Adipocyte (in vitro differentiated cells): ENCODE measurements at places on chromosomes 1 and 21.

DNA sequence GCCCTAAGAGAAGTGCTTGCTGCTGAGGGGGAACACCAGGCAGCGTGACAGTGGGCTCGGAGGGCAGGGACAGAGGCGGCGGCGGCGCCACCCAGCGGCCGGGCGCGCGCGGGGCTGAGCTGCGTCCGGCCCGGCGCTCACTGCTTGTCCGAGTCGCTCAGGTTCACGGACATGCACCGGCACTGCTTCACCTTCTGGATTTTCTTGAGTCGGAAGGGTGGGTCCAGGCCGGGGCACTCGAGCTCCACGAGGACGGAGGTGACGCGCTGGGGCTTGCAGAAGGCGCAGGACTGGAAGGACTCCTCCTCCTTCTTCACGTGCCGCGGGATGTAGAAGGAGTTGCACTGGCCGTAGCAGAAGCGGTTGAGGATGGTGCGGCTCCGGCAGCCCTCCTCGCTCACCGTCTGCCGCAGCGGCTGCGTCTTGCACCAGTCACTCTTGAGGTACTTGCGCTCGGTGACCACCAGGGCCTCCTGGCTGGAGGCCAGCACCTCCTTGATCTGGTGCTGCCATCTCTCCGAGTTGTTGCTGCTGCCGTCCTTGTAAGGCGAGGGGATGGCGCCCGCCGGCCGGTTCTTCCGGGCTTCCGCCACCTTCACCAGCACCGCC is 119.0 kb downstream of the GREM2 start:
- DNase-seq: no peak

- no peak for DNase-seq
Observed at GRCh38 chr21:14685568-14685967, 139.5 kb upstream of the SAMSN1 start.

DNA sequence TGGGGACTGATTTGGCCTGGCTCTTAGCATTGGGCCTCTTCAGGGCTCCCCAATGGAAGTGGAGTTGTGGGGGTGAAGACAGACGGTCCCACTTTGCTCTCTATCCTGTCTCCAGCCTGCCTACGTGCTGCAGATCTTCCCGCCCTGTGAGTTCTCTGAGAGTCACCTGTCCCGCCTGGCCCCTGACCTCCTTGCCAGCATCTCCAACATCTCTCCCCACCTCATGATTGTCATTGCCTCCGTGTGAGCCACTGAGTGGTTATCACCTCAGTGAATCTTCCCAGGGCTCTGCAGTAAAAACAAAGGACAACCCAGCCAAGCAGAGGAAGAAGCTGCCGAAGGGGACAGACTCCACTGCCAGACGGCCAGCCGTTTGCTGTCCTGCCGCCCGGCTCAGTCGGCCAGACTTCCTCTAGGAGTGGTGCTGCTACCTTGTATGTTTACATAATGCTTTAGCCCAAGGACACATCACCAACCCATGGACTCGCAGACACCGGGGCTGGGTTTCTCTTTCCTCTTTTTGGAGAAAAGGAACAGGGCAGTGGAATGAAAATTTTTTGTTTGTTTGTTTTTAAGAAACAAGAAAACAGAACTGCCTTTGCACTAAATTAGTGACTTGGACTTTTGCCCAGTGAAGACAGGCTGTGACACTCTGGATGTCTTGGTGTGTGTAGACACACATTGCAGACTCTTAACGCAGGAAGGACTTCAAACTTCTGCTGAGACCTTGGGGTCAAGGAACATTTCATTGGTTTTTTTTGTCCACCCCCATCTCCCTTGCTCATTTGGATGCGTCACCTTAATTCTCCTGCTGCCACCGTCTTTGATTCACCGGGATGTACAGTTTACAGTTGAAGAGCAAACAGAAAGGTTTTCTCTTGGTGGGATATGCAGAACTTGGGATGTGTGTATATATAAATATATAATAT is 36.5 kb downstream of the ZBTB17 start:
- peak; percentile 56 for DNase-seq

DNA sequence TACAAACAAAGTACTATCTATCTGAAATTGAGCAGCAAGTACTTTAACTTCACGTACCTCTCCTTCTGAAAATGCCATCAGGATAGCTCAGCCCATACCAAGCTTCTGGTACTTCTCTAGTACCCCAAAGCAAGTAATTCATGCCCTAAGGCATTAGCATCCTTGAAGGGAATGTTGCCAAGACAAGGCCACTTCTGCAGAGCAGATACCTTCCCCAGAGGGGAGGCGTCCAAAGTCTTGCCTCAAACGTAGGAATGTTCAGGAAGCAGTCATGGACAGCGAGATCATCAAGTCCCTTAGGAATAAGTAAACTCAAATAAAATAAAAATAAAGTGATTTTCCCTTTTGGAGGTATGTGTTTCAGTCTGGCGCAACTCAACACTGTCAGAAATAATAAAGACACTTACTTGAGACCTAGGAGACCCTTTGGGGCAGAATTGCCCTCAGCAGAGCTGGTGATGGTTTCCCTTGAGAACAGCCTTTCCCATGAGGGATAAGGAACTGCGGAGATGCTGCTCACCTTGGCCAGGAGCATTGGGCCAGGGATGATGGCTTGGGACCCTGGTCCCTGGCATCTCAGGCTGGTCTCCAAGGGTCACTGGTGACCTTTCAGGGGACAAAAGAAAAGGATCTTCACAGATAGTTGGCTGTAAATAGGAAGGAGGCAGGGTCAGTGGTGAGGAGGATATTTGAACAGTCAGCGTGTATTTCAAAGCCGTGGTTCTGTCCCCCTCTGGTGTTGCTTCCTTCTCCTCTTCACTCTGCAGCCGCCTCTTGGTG is 522.9 kb downstream of the KIF26B start:
- DNase-seq: peak; percentile 41

GRCh38 chr1:244139655-244140054 is 88.6 kb downstream of the ZBTB18 start:
- no peak for DNase-seq

DNA sequence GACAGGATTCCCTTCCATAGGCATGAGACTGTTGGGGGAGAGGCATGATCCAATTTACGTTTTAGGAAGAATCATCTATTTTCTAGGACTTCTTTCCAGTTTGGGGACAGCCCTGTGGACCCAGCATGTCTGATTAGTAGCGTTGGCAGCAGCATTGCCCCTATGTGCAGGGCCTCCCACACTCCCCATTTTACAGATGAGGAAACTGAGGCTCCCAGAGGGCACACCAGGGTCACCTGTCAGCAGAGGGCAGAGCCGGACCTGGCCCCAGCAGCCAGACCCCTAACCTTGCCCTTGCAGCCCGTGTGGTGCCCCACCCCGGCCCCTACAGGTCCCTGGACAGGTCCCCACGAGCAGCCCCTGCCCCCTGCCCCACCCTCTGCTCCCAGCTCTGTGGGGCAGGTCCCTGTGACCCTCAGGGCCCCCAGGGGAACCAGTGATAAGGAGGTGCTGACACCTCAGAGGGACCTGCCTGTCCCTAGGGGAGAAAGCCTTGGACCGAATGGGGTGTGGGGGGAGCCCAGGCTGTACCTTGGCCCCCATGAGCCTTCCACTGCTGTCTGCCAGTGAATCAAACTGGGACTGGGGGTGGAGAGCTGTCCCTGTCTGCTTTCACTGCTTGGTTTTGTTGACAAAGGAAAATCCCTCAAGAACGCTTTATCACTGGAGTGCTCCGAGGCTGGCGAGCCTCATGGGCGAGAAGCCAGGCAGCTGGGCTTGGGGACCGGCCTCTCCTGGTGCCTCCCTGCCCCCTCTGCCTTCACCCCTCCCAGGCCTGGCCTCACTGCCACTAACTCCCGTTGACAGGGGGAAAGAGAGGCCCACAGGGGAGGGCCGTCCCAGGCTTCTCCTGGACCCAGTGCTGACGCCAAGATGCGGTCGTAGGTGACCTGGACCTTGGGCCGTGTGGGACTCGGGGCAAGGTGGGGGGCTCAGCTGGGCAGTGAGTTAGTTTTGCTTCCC is 39.4 kb upstream of the CCDC27 start:
- no peak for DNase-seq

GRCh38 chr1:227869279-227869842 is 53.9 kb downstream of the PRSS38 start:
- no peak for DNase-seq

DNA sequence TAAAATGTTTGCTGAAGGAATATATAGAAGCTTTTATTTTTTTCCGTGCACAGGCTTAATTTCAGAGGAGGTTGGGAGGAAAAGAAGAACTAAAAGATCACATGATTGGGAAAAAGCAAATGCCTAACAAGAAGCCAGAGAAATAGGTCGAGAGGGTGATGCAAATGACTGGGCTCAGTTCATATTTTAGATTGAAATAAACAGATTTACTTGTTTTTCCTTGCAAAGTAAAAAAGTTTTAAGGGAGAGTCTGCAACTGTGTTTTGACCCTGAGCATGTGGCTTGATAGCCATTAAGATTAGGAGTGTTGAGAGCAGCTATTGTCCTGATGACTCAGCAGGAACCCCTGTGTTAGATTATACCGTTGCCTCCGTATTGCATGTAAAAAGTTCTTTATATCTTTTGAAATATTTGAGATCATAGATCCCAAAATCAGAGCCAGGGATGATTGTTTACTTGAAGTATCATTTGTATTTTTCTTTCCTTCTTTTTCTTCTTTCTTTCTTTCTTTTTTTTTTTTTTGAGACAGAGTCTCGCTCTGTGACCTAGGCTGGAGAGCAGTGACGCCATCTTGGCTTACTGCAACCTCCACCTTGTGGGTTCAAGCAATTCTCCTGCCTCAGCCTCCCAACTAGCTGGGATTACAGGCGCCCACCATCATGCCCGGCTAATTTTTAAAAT is 20.2 kb downstream of the CLIC4 start:
- DNase-seq: peak; percentile 67
